GM06990 (cell line): ENCODE measurements at places on chromosomes 4 and X.
A peak's percentile ranks its signal among the peaks of the same experiment; 100 is the strongest.

DNA sequence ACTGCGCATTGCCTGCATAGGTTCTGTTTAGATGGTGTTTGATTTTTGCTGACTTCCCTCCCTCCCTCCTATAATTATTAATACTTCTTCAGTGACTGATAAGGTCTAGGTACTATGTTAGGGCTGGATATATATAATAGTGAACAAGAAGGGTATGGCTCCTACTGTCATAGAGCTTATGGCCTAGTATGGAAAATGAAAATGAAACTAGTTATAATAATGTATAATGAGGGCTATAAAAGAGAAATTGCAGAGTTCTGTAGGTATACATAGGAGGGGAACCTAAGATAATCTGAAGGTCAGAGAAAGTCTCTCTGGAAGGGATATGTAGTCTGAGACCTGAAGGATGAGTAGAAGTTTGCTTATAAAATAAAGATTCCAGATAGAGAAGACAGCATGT, 102.1 kb downstream of the DCK start:
- DNase-seq, result no peak

DNA sequence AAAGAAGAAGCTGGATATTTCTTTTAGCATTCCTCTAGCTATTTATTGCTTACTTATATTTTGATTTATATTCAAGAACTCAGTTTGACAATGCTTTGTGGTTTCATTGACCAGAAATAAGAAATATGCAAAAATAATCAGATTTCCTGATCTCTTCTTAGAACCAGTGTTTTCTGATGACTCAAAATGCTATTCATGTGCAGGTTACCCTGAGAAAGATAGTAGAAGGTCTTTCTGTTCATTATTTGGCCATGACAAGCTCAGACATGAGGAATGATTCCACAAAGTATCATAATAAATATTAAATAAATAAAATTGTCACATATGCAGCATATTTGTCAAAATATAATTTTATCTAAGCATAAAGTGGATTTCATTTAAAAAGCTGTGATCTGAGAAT, 24.1 kb downstream of the ADH7 start:
- DNase-seq, result no peak

DNA sequence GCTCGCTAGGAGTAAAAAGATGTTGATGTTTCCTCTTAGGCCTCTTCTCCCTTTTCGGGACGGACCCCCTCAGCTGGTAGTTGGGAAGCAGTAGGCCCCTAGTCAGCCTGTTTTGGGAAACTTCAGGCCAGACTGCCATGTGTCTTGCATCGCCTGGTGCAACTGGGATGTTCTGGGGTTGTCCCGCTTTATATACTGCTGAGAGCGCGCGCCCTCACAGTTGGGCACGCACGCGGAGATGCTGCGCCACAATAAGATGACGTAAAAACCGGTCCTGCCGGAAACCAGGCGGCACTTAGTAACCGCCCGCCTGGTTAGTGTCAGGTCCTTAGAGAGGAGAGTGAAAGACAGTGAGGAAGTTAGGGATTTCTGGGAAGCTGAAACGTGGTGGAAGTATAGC, 231.3 kb upstream of the CT83 start:
- DNase-seq, result no peak

DNA sequence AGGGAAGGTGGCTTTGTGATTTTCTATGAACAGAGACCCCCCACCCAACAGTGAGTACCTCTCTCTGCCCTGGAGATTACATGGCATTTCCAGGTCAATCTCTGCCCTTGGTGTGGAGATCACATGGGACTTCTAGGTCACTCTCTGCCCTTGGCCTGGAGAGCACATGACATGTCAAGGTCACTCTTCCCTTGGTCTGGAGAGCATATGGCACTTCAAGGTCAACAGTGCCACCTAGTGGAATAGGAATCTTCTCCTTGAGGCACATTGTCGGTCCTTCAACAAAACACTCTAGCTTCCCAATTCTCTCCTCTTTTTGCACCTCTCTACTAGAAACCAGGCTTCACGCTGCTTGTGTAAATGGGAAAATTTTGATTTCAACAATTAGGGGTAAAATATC, 66.2 kb upstream of the TACR3 start:
- DNase-seq, result peak; percentile 2

DNA sequence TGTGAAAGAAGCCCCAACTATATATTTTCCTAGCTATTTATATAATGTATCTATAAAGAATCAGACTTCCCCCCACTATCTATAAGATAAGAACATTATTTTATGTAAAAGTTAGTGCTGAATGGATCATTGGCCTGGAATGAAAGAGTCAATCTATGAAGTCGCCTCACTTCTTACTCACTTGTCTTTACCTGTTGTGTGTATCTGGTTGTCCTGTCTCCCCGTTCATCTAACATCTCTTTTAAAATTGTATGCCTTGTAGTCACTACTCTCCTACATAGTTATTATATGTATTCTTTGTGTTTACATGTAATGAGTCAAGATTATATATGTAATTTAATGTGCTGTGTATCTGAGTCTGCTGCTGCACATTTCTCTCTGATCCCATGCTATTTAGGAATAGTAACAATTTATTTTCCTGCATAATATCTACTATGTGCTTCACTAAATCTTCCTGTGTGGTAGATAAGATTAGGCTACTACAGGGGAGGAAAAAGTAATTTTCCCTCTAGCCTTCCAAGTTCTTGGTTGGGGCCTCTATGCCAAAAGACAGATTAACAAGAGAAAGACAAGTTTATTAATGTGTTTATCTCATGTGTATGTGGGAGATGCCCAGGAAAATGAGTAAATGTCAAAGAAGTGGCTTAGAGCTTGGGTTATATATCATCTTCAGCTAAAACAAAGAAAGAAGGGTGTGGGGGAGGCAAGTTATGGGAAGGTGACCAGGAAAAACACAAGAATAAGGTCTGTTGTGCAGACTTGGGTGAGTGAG, 77.6 kb upstream of the FRMPD4 start:
- DNase-seq, result no peak

DNA sequence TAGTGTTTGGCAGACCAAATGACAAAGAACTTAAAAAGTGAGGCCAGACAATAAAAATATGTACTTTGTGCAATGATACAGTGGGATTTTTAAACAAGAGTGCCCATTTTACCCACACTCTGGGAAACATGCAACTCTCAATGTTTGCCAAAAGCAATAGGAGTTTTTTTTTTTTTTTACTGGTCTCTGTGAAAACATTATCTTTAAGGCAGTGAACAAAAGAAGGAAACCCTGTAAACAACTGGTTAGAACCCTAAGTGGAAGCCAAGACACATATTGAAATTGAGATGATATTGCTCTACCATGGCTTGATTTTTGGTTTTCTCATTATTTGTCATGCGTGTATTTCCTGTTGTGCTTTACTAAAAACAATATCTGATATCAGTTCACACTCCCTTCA, 67.2 kb upstream of the PPP3CA start:
- DNase-seq, result no peak

DNA sequence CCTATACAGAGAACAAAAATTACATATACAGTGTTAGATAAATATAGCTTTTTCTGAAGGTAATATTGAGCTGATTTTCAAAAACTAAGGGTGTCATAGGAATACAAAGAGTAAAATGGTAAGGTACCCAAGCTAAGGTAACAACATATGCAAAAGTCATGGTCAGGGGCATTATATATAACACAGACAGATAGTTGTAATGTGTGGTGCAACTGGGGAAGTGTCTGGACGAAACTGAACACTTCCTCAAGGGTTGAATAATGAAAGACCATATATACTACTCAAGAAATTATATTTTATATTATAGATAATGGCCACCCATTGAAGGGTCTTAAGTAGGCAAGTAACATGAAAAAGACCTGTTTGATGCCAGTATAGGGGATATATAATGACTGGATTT, 262.1 kb upstream of the CXXC4 start:
- no peak for DNase-seq

GRCh38 chr4:162869157-162869556, 297.5 kb downstream of the NAF1 start:
- DNase-seq, result no peak

DNA sequence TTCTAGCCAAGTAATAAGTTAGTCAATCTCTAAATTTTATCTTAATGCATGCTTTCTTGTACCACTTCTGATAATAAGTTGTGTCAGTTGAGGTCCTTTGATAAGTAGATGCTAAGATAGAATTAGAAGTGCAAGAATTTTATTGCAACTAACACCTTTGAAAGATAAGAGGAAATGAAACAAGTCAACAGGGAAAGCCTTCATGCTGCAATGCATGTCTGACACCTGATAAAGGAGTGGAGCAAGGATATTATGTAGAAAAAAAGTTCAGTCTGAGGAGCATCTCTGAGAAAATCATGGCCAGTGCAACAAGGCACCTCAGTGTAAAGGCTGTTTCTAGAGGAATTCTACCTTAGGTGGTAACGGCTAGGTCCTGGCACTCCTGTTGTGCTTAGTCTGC, 210.7 kb upstream of the PPP1R2C start:
- no peak for DNase-seq

DNA sequence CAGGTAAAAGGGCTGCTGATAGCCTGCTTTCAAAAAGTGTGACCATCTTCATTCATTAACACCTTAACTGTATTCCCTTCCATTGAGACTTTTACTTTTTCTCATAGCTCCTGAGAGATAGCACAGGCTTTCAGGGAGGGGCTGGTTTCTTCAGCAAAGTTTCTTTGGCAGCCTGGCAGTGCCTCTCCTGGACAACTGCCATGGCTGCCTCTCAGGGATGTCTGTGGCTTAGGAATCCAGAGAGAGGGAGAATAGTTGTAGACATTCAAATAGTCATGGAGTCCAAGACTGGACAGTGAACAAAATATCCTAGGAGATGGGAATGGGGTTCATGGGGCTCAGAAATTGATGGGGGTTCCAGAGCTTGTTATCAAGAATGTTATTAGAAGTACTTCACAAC, 81.1 kb downstream of the FAM47B start:
- no peak for DNase-seq

GRCh38 chr4:10677796-10678497, 6.6 kb downstream of the CLNK start:
- DNase-seq, result no peak

DNA sequence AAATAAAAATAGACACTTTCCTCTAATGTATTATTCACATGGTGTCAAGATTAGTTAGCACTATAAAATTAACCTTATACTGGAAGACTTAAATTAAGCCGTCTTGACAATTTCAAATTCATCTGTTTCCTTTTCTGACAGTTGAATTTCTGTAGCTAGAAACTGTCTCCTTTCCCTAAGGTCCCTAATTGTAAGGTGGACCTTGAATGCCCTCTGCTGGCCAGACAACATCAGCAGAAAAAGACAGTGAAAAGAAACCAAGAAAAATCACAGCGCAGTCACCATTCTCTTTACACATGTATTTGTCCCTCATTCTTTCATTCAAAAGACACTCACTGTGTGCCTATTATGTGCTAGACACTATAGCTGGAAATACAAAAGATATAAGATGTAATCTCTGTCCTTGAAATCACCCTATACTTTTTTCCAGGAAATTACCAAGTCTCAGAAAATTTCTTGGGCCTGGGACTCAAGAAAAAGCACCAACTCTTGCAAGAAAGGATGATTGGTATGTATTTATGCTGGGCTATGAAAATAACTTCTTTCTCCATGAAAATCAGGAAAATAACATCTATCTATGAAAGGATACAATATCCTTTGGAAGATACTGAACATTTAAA, 32.7 kb upstream of the AMBN start:
- no peak for DNase-seq
